ENCODE measurements at places on chromosomes 2 and 18.

DNA sequence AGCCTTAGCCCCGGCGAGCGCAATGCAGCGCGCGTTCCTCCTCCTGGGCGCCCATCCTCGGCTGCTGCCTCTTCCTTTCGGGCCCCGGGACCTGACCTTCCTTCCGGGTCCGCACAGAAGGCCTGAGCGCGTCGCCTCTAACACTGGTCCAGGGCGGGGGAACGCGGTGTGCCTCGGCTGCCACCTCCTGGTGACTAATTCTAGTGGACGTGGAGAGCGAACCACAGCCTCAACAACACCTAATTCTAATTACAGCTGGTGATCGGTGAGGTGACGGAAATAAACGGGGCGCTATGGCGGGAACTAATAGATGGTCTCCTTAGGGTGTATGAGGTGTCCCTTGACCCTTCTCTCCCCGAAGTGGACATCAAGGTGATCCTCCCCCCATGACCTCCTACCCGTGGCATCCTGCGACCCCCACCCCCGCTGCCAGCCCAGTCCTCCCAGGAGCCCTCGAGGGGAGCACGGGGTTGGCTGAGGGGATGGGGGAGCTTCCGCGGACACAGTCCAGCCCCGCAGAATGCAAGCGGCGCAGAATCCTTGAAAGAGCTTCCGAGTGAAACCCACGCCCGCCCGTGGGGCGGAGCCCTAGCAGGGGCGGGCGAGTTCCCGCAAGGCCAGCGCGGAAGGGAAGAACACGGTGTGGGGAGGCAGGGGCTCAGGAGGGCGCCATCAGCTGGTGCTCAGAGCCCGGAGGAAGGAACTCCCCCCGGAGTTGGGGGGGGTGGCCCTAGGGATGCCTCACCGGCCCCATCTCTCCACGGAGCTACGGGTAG is 12.8 kb upstream of the HMSD start:
- no peak for DNase-seq

DNA sequence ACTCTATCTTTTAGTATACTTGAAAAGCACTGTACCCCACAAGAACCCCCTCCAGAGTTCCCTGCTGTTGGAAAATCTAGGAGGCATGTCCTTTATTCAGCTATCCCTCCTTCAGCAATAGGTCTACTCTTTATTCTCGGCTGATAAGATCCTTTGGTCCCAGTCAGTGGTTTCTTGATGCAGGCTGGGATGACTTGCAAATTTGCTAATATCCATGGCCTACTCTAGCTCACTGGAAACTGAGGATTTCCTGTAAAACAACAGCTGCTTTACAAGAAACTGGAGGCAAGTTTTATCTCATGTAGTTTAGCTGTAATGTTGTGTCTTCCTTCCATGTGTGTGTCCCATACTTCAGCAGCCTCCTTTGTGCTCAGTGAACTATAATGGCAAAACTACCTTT is 183.9 kb upstream of the SCN7A start:
- no peak for DNase-seq

GRCh38 chr18:30639361-30639760 is 403.2 kb downstream of the DSC3 start:
- no peak for DNase-seq

DNA sequence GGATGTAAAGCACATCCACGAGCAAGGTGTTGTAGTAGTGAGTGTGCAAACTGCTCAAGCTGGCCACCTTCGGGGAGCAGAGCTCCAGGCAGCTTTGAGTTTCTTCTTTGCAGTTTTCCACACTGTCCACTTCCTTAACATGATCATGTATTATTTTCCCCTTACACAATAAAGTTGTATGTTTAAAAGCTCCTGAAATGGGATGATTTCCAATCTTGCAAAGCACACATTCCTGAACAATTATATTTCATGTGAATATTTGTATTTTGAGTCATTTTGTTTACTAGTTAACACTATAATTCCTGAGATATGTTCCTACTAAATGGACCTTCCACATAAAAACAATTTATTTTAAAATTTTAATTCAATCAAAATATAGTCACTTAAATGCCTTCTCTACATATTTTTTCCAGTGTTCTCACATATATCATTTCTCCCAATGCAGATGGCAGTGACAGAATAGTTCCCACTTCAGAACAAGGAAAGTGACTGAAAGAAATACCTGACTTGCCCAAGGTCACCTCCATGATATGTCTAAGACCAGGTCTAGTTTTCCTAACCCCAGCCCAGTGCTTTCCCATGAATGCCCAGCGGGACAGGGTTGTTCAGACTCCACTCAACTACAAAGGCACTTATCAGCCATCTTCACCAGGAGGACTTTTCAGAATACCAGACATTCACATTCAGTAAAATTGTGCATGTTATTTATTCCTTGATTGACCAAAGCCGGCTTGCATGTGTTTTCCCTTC is 5.5 kb downstream of the CYB5A start:
- DNase-seq = no peak

GRCh38 chr18:44626807-44627206 is 53.9 kb upstream of the SETBP1 start:
- DNase-seq = no peak

DNA sequence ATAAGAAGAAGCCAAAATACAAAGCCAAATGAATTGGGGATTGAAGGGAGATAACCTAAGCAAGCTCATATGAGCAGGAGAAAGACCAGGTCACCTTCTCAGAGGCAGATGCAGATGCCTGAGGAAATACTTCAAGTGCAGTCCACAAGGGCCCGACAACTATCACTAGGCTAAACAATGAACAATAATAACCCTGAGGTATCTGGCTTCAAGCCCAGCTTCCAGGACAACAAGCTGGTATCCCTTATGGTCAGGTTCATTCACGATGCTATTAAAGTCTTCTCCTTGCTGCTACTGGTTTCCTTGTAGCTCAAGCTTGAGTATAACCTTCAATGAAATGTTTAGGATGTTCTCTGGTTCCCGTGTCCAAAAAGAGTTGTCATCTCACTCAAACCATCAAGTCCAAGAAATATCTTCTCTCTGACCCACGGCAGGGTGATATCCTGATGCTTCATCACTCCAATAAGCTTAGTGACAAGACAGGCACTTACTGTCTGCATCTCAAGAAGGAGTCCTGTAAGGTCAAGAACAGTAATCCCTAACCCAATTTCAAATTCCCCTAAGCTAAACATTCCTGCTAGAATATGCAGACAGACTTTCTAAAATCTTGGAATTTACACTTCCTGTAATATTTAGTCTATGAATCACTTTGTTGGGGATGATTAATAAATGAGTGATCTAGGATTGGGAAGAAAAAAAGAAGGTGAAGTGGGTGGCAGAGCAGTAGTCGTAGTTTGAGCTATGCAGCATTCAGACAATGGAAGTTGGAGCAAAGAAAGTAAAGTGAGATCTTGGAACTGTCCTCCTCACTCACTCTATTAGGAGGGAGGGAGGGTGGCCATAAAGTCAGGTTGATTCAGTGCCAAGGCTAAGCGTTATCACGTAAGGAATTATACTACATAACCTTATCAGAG is 33.1 kb downstream of the CHN1 start:
- DNase-seq = no peak

- DNase-seq = no peak
These were observed 91.4 kb downstream of the LYPD6 start for GRCh38 chr2:149421791-149422190.

DNA sequence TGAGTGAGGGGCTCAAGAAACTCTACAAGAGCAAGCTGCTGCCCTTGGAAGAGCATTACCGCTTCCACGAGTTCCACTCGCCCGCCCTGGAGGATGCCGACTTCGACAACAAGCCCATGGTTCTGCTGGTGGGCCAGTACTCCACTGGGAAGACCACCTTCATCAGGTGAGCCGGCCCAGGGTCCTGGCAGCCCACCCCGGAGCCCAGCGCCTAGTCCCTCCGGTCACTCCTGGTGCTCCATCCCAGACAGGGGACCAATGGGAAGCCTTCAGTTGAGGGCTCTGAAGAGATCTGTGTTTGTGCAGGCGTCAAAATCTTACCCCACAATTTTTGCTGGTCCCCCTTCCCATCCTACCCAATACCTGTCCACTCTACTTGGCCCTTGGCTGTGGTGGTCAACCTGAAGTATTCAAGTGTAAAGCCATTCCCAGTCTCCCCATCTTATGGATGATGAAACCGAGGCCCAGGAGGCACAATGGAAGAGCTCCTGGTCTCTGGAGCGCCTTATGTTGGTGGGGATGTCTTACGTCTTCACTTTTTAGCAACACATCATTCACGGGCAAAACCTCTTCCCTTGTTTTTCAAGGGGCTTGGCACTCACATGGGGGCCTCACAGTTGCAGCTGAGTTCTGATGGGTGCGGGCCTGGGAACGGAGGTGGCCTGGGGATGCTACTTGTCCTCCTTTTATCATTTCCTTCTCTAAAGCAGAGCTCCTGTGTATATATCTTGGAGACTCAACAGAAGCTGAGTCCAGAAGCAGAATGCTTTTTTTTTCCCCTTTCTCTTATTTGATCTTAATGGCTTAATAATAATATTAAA is 941 bp downstream of the EHD3 start:
- DNase-seq = no peak

DNA sequence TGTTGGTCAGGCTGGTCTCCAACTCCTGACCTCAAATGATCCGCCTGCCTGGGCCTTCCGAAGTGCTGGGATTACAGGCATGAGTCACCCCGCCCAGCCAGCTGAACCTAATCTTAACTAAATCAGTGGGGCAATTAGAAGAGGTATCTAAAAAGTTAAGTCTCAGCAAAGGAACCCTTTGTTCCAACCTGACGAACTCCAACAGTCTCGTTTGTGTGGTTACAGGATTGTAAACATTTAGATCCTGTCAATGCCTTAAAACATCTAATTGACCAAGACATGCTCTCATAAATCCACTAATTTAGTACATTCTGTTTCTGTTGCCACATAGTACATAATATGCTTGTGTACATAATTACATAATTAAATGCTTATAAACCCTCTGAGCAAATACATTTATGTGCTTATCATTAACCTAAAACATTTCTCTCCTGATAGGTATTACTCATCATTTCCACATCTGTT is 31.1 kb upstream of the STK39 start:
- DNase-seq = no peak

DNA sequence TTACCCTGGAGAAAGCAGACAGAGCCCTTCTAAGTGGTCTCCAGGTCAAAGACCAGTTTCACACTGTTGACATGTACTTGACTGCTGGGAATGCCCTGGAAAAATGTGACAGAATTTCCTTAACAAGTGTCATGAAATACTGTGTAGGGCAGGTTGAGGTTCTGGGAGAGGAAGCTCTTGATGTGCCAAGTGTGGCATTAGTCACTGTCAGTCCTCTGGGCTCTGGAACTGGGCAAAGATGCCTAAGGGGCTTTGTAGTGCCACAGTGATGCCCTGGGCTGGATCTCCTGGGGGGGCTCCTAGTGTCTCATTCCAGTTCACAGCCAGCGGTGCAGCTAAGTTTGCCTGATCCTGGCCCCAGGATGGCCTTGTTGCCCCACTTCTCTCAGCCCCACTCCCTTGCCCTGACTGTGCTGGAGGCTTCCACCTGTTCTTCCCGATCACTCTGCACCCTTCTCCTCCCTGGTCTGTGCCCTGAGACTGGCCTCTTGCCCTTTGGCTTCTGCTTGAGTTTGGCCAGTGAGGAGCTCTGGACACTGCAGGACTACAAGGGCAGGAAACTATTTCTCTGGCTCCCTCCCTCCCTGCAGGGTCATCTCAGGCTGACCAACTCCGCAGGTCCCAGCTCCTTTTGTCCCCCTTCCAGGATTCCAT is 27.0 kb upstream of the FAM124B start:
- DNase-seq = no peak

DNA sequence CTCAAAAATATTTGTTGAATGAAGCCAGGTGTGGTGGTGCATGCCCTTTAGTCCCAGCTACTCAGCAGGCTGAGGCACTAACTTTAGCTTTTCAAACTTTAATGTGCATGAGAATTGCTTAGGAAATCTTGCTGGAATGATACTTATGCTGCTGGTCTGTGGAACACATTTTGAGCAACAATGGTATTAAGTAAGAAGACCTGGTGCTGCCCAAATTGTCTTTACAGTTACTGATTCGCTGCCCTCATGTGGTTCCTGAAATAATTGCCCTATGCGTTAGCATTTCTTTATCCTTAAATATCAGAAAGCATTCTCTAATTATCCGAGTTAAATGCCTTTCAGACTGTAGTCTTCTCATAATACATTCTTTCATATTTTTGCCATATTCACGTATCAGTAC is 76.0 kb upstream of the SESTD1 start:
- no peak for DNase-seq
